ENCODE measurements at places on chromosomes 13 and 19. TPM values are rescaled to one million over a fixed set of nuclear protein-coding genes. Genes with fewer than 3 reads are reported as not detected.

DNA sequence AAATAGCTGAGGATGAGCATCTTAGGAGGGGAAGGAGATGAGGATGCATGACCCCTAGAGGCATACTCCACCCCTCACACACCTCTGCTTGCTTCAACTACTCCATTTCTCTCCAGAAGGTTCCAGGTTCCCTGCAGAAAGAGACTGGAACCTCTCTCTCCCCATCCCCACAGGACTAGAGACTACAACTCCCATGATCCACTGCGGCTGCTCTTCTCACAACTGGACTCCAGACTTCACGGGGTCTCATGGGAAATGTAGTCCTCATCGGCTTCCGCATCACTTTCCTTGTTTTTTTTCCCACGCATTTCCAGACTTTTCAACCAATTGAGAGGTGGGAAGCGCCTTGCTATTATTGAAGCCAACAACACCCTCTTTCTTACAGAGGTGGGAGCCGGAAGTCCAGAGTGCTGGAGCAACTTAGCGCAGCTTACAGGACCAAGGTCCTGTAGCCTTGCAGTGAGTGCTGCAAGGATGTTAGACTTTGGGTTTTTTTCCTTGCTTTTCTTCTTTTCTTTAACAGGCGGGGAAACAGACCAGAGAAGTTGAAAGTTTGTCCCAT lies 13.9 kb upstream of the CACNG6 start:
- peak; percentile 81 for DNase-seq

The STOML3 gene
- 0.36 TPM for total RNA-seq

- DNase-seq = no peak
Observed at GRCh38 chr19:47021536-47022139, 2.0 kb downstream of the NPAS1 start.

The PDE4C gene
- 1.4 TPM for total RNA-seq

The LPAR6 gene
- 12.4 TPM for total RNA-seq

The DKKL1 gene
- total RNA-seq = 0.73 TPM

The CTXN1 gene
- 10.3 TPM for total RNA-seq

The SPRED3 gene
- total RNA-seq = 3.8 TPM

DNA sequence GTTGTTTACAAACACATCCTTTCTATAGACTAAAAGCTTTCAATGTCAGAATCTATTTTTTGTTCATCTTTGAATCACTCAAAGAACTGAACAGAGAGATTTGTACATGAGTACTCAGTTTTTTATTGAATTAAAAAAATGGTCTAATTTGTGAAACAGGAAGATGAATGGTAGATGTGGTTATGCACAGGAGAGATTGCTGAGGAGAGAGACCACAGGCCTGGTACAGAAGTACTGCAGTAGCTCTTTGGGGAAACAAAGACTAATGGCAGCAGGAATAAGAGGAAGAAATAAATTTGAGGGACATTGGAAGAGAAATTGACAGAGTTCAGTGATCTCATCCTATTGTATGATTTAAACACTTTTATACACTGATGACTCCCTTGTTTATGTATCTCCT lies 222.0 kb upstream of the ARGLU1 start:
- no peak for DNase-seq

GRCh38 chr13:41284512-41285288 lies 21.3 kb upstream of the MTRF1 start:
- DNase-seq = no peak

- no peak for DNase-seq
Observed at GRCh38 chr13:50052478-50052877, 37.2 kb downstream of the KCNRG start.

- DNase-seq = no peak
Observed at GRCh38 chr13:93422980-93423543, 196.5 kb downstream of the GPC6 start.

The ZNF726 gene
- 16.0 TPM for total RNA-seq

DNA sequence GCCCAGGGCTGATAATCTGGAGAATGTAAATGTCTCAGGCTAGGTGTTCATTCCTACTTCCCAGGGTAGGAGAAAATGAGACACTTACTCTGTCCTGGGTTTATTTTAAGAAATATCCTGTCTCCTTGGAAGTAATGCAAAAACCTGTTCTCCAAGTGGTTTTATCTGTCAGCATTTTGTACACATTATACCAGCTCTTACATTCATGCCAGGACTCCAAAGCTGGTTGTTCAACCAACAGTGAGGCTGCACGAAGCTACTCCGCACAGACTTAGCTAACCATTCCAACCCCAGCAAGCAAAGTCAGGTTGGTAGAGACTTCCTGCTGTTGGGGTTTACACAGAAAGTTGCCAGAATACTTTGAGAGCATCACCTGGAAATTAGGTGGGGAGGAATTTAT lies 55.6 kb downstream of the SLC7A1 start:
- DNase-seq = no peak

DNA sequence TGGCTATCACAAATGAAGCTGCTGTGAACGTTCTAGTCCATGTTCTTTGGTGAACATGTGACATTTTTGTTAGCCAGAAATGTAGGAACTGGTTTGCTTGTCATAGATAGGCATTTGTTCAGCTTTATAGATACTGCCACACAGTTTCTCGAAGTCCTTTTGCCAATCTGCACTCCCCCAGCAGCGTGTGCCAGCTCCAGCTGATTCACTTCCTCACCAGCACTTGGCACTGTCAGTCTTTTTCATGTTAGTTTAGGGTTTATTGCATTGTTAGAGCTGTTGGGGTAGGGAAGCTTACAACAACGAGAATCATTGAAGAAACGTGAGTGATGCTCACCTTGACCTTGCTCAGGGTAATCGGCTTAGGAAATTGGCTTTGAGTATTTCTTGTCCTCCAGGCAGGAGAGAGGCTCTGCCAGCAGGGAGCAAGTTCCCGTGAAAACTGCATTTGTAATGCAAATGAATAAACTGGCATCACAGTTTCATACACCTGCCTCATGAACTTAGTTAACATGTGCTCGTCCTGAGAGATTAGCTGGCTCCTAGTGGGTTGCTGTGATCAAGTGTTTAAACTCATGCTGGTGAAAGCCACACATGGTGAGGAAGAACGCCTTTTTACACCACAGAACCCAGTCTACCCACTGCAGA lies 83.9 kb downstream of the ING1 start:
- DNase-seq = no peak

GRCh38 chr13:31369213-31369612 lies 169.4 kb downstream of the B3GLCT start:
- no peak for DNase-seq

The RPS19 gene
- 229 TPM for total RNA-seq

The ACER1 gene
- not detected for total RNA-seq

All from cerebellum (tissue), 4 donors.